Cardiac muscle cell (in vitro differentiated cells and primary cell): ENCODE measurements at places on chromosomes 13 and 19.
A peak's percentile ranks its signal among the peaks of the same experiment; 100 is the strongest.

GRCh38 chr19:5578097-5578846, 10.5 kb upstream of the TINCR start:
- H3K4me1 ChIP-seq, result no peaks in the 10 kb centered on the region
- no peak overlapping the region for H3K27ac ChIP-seq
- H3K27me3 ChIP-seq, result no peaks in the 10 kb centered on the region
- DNase-seq, result peak; percentile 56

DNA sequence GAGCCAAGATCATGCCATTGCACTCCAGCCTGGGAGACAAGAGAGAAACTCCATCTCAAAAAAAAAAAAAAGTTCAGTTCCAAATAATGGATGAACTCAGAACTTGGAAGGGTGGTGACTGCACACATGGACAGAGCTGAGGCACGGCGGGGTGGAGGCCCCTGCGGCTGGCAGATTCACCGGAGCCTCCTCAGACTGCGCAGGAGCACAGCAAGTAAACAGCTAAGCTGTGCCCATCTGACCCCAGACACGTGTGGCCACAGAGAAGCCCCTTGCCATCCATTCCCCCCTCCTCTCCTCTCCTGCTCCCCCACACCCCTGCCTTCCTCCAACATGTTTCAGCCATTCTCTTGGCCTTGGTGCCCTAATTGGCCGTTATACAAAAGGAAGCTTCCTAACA, 15.6 kb upstream of the PROZ start:
- peaks cover 44% of the 10 kb centered on the region for H3K27me3 ChIP-seq
- no peaks in the 10 kb centered on the region for H3K36me3 ChIP-seq
- DNase-seq, result no peak
- no peak overlapping the region for H3K4me3 ChIP-seq
- H3K4me1 ChIP-seq, result no peaks in the 10 kb centered on the region

DNA sequence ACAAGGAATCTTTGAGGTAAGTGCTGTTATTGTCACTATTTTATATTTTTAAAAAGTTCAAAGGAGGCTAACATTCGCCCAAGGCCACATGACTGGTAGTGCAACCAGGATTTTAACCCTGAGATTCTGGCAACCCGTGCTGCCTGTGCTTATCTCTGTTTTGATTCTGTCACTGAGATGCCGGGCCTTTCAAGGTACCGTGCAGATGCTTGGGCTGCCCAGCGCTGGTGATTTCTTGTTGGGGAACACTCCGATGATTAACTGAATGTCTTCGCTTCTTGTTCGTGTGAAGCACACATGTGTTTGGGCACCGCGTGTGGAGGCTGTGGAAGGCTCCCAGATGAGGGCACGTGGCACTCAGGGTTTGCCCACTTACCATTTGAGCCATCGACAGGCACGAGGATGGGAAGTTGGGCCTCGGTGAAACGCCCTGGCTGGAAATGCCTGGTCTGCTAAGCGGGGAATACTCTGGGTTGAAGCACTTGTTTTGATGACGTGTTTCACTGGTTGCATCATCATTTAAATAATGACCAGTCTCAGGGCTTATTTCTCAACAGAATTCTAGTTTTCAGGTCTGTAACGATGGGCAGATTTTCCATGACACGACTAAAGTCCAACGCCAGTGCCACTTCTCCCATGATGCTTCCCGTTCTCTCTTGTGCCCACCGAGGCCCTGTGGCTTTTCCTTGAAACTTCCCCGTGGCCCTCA, 392.7 kb downstream of the FGF9 start:
- no peak overlapping the region for H3K4me3 ChIP-seq
- no peaks in the 10 kb centered on the region for H3K36me3 ChIP-seq
- DNase-seq, result no peak
- H3K27me3 ChIP-seq, result no peaks in the 10 kb centered on the region

GRCh38 chr13:62704875-62705274, 1289.2 kb upstream of the PCDH20 start:
- no peak overlapping the region for H3K4me3 ChIP-seq
- H3K4me1 ChIP-seq, result no peaks in the 10 kb centered on the region
- no peaks in the 10 kb centered on the region for H3K27me3 ChIP-seq
- H3K36me3 ChIP-seq, result no peaks in the 10 kb centered on the region

- H3K4me1 ChIP-seq, result no peaks in the 10 kb centered on the region
- H3K36me3 ChIP-seq, result no peaks in the 10 kb centered on the region
- no peak overlapping the region for H3K4me3 ChIP-seq
- no peaks in the 10 kb centered on the region for H3K27me3 ChIP-seq
- no peak overlapping the region for H3K27ac ChIP-seq
- no peak for DNase-seq
Measured at GRCh38 chr19:51091895-51092873, 9.5 kb upstream of the KLK14 start.
